Vagina (tissue), 2 donors: ENCODE measurements at places on chromosomes 6 and 20.

DNA sequence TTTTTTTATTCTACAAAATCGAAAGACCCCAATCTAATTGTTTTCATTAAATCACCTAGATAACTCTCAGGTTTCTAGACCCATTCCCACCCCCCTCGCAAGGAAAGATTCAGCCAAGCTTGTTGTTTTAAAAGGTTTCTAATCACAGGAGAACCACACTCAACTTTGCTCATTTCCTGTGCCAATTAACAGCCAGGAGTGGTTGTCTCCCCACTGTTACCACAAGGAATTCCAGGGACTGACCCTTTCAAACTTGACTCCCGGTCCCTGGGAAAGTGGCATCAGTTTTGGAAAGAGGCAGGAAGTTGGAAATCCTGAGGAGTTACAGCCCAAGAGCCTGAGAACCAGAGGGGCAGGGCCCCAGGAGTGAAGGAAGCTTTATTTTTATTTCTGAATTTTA, 561.3 kb upstream of the JAG1 start:
- no peak for DNase-seq

GRCh38 chr20:48718786-48719578, 108.8 kb downstream of the PREX1 start:
- DNase-seq: no peak

GRCh38 chr20:34331838-34332237, 28.7 kb upstream of the AHCY start:
- DNase-seq: no peak

GRCh38 chr20:41089555-41089954, 47.8 kb upstream of the PLCG1 start:
- no peak for DNase-seq

DNA sequence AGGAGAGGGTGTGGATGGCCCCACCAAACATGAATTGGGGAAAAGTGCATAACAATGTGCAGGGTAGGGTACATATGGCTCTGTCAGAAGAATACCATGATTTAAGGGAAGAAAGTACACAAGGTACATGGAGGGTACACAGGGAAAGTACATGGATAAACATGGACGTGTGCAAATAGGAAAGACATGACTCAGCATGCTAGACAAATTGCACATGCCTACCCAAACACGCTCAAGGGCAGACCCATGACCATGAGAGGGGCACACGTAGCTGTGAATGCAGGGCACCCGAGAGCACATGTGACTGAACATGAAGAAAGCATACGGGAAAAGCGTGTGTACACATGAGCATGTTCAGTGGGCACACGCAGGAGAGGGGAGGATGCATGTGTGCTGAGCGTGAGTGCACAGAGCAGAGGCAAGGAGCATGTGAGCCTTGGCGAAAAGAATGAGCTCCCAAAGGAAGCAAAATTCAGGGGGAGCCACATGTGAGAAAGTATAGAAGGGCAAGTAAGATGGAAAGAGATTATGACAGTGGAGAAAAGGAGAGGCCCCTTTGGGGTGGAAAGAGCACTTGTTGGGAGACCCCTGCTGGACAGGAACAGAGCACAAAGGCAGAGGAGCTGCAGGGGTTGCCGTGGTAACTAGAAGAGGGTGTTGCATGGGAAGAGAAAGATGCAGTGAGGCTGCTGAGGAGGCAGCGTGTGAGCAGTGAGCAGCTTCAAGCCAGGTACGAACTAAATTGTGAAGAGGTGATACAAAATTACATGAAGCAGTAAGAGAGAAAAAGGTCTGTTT, 17.8 kb downstream of the OR2H2 start:
- no peak for DNase-seq

GRCh38 chr6:167581637-167582036, 245.1 kb upstream of the AFDN start:
- peak; percentile 52 for DNase-seq

- no peak for DNase-seq
Observed at GRCh38 chr6:66556936-66557335, 849.9 kb upstream of the EYS start.

DNA sequence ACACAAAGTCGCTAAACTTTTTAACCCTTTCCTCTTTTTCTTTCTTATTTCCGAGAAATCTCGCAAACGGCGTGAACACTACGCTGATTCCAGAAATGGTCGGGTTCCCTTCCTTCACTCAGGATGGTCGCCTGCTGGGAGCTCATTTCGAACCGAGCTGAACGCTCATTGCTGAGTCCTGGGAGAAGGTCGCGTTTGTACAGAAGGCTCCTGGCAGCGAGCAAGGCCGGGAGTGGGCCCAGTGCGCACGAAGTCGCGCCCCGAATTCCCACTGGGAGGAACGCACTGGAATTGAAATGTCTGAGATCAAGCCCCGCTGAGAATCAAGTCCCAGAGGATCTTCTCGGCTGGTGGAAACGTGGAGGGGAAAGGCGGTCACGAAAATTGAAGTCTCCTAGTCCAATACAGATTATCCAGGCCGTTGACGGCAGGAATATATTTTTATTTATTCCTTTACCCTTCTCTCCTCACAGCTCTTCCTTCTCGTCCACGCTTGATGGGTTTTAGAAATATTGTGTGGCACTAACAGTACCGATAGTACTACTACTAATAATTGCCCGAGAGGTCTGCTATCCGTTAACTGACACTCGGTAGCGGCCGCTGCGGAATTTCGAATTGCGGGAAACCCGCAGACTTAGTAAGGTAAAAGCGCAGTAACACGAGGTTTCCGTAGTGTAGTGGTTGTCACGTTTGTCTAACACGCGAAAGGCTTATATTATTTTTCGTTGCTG, 207.2 kb upstream of the ZNF184 start:
- no peak for DNase-seq

- DNase-seq: no peak
Observed at GRCh38 chr6:147711476-147711875, 203.0 kb downstream of the SAMD5 start.

GRCh38 chr20:2101057-2101864, at the start of gene STK35:
STK35 (plus strand) TSS chr20:2101827; CDS start chr20:2101882, 55 bp downstream.
- DNase-seq: no peak

- DNase-seq: no peak
Observed at GRCh38 chr6:22682979-22683378, 113.6 kb downstream of the HDGFL1 start.

DNA sequence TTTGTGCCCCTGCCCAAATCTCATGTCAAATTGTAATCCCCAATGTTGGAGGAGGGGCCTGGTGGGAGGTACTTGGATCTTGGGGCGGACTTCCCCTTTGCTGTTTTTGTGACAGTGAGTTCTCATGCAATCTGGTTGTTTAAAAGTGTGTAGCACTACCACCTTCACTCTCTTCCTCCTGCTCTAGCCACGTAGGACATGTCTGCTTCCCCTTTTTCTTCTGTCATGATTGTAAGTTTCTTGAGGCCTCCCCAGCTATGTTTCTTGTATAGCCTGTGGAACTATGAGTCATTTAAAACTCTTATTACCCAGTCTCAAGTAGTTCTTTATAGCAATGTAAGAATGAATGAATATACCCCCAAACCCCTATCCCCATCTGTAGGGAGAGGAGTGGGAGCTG, 1013.7 kb upstream of the MAP3K7 start:
- DNase-seq: no peak

DNA sequence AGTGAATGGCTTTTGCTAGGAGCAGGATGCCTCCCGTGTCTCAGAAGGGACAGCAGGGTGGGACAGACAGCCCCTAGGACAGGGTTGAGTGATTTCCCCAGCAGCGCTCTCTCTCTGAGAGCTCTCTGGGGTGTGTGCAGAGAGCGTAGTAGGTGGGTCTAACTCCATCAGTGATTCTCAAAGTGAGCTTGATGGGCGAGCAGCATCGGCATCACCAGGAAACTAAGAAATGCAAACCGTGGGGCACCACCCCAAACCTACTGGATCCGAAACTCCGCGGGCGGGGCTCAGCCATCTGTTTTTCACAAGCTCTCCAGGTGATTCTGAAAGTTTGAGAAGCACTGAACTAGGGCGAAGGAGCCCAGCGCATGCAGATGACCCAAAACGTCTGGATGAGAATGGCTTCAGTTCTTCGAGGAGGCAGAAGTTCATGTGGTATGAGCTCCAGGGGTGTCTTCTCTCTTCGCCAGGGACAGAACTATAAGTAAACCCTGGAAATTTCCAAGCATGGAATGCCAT, 119.6 kb upstream of the RNF24 start:
- no peak for DNase-seq

- no peak for DNase-seq
Observed at GRCh38 chr20:51966296-51966971, 164.1 kb upstream of the SALL4 start.

- no peak for DNase-seq
Observed at GRCh38 chr6:43186706-43187105, 4.7 kb downstream of the CUL9 start.

DNA sequence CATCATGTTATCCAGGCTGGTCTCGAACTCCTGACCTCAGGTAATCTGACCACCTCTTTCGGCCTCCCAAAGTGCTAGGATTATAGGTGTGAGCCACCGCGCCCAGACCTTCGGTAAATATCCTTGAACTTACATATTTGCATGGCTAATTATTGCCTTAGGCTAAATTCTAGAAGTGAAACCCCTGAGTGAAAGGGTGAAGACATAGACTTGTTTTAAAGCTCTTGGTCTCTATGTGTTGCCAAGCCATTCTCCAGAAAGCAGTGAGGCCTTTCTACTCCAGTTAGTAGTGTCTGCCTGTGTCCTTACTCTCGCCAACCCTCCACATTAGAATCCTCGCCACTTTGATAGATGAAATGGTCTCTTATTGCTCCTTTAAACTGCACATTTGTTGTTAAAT, 2.6 kb upstream of the NOTCH4 start:
- no peak for DNase-seq

DNA sequence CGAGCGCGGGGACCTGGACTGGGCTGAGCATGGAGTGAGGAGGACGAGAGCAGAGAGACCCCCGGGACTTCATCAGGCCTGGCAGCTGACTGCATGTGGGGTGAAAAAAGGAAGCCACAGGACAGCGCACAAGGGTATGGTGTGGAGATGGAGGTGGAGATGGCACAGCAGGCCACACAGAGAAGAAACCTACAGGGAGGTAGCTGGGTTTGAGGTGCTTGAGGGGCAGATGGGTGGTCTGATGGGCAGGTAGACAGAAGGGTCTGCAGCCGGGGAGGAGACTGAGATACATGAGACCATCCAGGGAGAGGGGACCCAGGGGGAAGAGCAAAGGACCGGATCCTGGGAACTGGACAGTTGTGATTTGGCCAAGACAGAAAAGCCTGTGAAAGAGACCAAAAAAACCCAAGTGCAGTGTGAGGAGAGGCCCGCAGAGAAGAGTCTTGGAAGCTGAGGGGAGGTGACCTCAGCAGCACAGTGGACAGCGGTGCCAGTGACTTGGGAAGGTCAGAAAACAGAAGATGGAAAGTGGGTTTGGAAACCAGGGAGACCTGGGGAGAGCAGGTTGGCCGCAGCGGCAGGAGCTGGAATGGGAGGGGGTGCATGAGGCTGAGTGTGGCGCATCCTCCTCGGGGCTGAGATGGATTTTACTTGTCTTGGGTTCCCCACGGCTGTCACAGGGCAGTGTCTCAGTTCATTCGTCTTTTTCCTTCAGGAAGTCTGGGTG, 5.5 kb downstream of the HLA-DPB1 start:
- no peak for DNase-seq

DNA sequence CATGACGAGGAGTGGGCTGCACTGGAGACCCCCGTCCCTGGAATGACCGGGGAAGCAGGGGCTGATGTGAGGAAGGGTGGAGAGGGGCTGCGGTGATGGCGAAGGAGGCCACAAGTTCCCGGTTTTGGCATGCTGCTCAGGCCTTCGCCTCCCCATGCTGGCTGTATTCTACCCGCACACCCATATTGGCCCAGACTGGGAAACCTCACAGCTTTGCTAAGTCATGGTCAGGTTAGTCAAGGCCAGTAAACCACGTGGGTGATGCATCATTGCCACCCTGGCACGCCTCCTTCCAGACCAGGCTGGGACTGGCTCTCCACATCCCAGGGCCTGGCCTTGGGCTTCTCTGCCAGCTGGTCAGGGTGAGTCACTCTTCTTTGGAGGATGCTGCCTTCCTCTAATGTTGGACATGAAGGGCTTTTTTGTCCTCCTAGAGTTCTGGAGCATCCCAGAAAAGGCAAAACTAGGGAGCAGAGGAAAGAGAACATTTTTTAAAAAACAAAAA, 53.8 kb downstream of the PCNA start:
- DNase-seq: no peak

DNA sequence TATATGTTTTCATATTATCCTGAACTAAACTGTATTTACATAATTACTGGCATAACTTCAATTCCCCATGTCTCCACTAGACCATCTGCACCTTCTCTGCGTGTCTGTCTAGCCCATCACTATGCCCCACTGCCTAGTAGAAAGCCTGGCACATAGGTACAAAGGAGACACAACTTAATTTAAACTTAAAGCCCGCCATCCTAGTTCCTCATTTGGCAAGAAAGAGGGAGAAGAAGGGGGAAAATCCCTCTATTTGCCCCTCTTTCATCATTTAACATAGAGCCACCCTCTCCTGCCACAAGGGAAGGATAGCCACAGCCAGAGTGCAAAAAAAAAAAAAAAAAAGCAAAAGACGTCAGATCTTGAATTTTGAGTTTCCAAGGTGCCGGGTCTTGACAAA, 1.8 kb downstream of the PKIG start:
- no peak for DNase-seq

- no peak for DNase-seq
Observed at GRCh38 chr20:59571551-59572314, 32.6 kb upstream of the PHACTR3 start.

- peak; percentile 67 for DNase-seq
Observed at GRCh38 chr20:51156041-51156982, 133.4 kb upstream of the KCNG1 start.

DNA sequence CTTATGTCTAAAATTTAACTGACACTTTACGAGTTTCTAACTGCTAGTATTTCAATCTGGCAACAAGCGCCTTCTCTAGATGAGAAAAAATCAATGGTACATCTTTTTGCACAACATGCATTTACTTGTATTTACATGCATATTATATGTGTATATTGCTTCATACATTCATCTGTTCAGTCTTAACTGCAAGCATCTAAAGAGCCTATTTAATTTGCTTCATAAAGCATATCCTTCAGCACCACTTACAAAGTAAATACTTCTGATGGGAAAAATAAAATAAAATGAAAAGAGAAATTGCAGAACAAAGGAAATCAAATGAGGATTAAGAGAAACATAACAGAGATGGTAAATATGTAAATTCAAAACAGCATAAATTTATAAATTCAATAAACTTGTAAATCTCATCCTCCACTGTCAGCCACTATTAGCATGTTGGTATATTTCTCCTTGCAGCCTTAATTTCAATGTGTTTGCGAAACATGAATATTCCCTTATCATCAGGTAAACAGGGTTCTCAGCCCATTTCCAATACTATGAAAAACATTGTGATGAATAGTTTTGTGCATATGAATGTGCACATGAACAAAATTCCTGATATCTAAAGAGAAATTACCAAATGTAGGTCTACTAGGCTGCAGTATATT, 332.5 kb upstream of the RUNX2 start:
- no peak for DNase-seq

DNA sequence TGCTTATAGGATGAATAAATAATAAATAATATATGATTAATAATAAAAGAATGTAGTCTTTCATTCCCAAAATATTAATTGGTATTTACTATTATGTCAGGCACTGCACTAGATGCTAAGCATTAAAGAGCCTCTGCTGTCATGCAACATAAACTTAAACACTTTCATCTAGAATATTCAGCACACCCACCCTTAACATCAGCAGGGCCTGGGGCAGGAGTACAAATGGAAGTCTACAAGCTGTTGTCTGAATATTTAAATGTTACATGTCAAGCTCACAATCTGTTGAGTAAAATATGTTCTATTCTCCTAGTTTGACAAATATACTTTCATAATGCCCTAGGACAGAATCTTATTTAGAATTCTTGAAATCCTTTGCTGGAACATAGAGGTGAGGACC, 395.1 kb downstream of the EPM2A start:
- no peak for DNase-seq
